ENCODE measurements at places on chromosomes 16 and 17. TPM values are rescaled to one million over a fixed set of nuclear protein-coding genes. Genes with fewer than 3 reads are reported as not detected.

Gene KCNH4
- total RNA-seq, result not detected

Gene SYNRG
- 31.1 TPM for total RNA-seq

Gene SLFN14
- not detected for total RNA-seq

Gene CDRT4
- total RNA-seq, result 8.8 TPM

DNA sequence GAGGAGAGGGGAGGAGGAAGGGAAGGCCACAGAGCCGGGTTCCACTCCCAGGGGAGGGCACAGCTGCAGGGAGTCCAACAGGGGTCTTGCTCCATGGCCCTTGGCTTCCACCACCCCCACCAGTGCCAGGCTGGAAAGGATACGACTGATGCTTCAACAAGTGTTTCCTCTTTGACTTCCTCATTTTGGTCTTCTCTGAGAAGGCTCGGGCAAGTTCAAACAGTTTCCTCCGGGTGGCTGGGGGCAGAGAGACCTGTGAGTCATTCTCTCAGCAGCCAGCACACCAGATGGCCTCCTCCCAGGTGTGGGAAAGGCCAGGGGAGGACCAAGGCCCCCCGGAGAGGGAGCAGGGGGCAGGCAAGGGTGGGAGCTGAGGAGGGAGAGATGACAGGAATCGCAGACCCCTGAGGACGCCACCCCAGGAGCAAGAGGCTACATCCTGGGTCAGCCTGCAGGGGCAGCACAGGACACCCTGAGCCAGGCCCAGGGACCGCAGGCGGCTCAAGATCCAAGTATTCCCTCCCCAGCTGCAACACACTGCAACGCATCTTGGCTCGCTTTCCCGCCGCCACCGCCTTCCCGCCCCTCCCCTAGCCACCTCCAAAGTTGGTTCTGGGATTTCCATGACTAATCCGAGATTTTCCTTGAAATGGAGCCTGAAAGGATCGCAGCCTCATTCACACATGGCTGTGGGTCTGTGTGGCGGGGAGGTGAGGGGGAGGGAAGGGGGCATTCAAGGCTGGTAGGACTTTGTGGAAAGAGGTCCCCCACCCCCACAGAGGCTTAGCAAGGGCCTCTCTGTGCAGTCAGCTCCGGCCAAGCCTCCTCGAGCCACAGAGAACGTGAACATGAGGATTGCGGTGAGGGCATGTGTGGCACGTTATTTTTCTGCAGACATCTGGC is 18.4 kb upstream of the MRPS23 start:
- peak; percentile 91 for DNase-seq

- DNase-seq, result peak; percentile 89
These were observed 5.9 kb downstream of the CORO7 start for GRCh38 chr16:4410335-4411075.

DNA sequence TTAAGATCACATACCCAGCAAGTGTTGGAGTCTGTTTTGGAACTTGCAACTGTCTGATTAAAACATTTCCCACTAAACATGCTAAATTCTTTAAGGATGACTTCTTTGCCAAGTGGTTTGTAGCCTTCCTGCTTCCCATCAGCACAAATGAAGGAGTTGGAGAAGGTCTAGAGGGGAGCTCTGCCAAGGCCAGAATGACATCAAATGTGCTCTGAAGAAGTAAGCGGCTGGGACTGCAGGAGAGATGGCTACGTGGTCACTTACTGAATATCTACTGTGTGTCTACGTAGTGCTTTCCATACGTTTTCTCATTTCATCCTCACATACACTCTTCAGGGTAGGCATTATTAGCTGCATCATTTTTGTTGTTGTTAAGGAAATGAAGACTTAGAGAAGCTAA is 135.7 kb upstream of the NLRP1 start:
- DNase-seq, result peak; percentile 30

GRCh38 chr16:66002601-66003000 is 363.9 kb upstream of the CDH5 start:
- DNase-seq, result no peak

- no peak for DNase-seq
These were observed 42.9 kb downstream of the SYT17 start for GRCh38 chr16:19210968-19211367.

DNA sequence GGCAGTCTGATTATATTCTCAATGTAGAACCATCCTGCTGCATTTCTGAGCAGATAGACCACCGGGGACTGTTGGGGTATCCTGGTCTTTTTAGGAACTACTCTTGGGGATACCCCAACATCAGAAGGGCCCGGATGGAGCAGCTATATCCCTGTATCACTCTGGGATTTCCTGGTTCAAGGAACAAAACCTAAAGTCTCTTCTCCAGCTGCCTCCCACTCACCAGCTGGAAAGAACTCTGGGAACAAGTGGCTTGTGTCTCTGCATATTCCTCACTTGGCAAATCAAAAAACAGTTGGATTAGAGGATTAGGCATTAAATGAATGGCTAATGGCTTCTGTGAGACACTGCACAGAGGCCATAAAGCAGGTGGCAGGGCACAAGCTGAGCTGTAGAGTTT is 62.3 kb upstream of the HS3ST2 start:
- DNase-seq, result no peak

Data from astrocyte (in vitro differentiated cells and primary cell).